NCI-H1930 (cell line): ENCODE measurements at places on chromosomes 1 and 21.

- DNase-seq: peak; percentile 14
Observed at GRCh38 chr1:165408518-165408917, 36.4 kb downstream of the RXRG start.

- no peak for DNase-seq
Observed at GRCh38 chr21:33238146-33238545, 8.4 kb downstream of the IFNAR2 start.

- no peak for DNase-seq
Observed at GRCh38 chr1:170664093-170664827, at the start of gene PRRX1. TSS of gene PRRX1 (plus strand) at chr1:170664131. CDS start at chr1:170664219, 88 bp downstream.

DNA sequence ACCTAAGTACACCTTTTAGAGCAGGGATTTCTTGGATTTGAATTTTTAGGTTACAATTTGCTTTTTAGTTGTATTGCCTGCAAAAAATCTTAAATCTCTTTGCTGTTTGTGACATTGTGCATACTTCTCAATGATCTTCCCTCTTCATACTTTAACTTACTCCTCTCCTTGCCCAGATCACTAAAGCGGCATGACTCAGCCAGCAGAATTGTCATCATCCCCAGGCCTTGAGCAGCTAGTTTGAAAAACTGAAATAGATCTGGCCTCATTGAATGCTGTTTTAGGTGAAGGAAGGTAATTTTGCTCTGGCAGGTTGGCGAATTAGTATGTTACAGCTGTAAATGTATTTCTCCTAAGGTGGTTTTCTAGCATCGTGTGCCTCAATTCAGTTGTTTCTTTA is 145.9 kb downstream of the RYR2 start:
- DNase-seq: no peak

DNA sequence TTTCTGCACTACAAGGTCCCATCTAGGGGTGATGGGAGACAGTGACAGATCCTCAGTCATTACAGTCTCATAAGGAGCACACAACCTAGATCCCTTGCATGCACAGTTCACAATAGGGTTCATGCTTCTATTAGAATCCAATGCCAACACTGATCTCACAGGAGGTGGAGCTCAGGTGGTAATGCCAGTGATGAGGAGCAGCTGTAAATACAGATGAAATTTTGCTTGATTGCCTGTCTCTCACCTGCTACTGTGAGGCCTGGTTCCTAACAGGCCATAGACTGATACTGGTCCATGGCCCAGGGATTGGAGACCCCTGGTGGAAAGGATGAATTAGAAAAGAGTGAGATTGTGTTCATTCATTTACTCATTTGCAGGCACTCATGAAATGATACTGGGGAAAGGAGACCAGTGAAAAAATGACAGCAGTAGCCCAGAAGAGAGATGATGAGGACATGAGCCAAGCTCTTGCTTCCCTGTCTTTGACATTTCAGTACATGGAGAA is 251.6 kb upstream of the DUSP10 start:
- DNase-seq: no peak

DNA sequence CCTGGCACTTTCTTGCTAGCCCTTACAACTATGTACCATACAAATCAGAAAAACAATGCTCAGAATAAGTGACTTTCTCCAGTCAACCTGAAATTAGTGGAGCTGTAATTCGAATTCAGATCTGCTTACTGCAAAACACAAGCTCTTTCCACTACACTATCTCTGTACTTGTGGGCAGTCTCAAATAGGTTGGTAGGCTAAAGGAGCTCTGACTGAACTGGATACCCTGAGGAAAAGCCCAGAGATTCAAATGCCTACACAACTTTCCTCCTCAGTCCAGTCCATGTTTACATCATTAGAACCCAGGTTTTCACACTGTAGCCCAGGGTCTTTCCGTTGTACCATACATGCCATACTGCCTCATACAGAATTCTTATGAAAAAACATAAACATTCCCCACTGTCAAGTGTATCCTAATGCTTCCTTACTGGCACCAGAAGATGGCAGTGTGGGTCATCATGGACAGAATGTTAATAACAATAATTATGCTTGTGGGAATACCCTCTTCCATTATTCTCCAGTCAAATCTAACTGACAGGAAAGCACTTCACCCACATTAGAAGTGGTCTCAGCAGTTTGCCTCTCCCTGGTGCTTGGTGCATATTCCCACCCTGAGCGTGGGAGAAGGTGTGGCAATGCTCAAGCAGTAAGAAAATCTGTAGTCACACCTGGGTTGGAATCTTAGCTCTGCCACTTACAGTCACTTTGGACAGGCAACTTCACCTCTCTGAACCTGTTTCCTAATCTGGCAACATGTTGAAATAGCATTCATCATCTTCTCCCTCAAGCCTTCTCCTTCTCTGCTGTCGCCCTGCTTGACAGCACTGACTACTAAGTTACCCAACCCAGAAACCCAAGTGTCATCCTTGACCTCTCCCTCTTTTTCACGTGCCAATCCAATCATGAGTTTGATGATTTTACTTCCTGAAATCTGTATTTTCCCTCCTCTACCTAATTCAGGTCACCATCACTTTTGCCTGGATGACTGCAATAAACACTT is 14.4 kb upstream of the ZFYVE9 start:
- DNase-seq: no peak

DNA sequence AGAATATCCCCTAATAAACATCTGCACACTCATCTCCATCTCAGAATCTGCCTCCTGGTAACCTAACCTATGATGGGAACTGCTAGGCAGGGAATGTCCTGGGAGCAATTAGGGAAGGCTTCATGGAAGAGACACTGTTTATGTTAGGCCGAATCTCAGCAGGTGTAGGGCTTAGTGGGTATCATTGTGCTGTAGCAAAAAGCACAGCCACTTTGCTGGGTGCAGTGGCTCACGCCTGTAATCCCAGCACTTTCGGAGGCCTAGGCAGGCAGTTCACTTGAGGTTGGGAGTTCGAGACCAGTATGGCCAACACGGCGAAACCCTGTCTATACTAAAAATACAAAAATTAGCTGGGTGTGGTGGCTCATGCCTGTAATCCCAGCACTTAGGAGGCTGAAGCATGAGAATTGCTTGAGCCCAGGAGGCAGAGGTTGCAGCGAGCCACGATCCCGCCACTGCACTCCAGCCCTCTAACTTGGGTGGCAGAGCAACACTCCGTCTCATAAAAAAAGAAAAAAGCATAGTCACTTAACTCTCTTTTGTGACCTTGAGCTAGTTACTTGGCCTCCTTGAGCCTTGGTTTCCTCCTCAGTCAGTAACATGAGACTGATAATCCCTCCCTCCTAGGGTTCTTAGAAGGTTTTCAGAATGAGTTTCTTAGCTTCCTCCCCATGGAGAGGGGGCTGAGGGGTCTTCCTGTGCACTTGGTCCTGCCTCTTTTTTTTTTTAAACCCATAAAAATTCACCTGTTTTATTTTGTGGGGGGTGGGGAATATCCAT is 3.5 kb downstream of the RAB42 start:
- no peak for DNase-seq
